ENCODE measurements at places on chromosomes 1 and 21.

DNA sequence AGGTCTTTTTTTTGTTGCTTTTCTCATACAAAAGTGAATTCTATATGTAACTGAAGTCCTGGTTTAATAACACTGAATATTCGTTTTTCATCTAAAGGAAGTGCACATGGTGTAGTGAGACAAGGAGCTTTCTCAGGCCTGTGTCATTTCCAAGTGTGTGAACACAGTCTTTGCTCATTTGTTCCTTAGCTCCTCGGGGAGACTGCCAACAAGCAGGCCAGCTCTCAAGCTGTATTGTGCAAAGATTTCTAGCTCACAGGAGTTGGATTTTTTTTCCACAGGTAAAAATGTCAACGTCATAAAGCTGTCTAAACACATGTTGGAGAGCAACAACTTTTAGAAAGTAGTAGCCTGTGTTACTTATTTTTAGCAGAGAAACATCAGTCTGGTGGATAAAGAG lies 87.8 kb upstream of the S1PR1 start:
- DNase-seq = no peak

- DNase-seq = no peak
Measured at GRCh38 chr1:224801844-224802490, 127.5 kb upstream of the DNAH14 start.

GRCh38 chr1:7110321-7110720 lies 325.1 kb downstream of the CAMTA1 start:
- DNase-seq = no peak

GRCh38 chr1:109331113-109331512 lies 24.3 kb upstream of the MYBPHL start:
- no peak for DNase-seq

DNA sequence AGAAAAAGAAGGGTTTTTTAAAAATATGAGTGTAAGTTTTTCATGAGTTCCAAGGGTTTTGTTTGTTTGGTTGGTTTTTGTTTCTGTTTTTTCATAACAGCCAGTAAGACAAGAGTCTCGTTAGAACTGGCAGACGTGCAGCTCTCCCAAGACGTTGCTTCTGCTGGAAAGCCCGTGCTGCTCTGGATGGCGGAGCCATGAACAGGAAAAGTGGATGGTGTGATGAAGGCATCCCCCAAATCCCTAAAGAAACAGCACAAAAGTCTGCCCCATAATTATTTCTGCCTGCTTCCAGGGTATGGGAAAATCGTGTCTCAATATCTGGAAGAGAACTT lies 157.9 kb upstream of the BACE2 start:
- DNase-seq = no peak

DNA sequence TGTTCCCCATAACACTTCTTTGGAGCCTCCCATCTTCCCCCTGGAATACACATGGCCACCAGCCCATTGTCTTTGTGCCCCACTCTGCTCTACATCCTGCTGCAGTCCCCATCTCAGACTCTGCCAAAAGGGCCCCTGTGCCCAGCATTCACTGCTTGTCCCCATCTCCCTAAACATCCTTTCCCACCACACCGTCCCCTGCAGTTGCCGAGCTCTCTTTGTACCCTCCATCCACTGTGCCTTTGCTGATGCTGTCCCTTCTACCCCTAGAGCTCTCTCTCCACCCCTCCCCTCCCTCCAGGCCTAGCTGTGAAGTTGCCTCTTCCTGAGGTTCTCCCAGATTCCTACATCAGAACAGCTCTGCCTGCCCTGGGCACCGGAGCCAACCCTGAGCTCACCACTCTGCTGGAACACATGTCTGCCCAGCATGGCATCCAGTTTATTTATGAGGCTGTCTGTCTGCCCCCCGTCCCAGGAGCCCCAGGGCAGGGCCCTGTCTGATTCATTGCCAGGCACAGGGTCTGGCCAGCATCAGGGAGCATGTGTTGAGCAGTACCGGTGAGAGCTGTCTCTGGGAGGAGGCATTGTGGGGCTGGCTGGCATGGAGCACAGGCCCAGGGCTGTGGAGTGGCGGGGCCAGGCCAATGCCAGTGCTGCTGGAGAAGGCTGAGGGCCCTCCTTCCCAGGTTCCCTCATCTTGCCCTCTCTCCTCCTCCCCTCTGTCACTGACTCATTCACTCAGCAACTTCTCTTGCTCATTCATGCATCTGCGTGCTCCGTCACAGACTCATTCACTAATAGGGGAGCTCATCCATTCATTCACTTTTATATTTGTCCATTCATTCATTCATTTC lies 28.8 kb downstream of the EDN2 start:
- DNase-seq = no peak

- DNase-seq = no peak
Measured at GRCh38 chr1:6912518-6912917, 127.3 kb downstream of the CAMTA1 start.

GRCh38 chr1:118995312-118996016 lies 7.3 kb upstream of the TBX15 start:
- no peak for DNase-seq

GRCh38 chr21:29942034-29942433 lies 2.2 kb upstream of the GRIK1 start:
- DNase-seq = no peak

DNA sequence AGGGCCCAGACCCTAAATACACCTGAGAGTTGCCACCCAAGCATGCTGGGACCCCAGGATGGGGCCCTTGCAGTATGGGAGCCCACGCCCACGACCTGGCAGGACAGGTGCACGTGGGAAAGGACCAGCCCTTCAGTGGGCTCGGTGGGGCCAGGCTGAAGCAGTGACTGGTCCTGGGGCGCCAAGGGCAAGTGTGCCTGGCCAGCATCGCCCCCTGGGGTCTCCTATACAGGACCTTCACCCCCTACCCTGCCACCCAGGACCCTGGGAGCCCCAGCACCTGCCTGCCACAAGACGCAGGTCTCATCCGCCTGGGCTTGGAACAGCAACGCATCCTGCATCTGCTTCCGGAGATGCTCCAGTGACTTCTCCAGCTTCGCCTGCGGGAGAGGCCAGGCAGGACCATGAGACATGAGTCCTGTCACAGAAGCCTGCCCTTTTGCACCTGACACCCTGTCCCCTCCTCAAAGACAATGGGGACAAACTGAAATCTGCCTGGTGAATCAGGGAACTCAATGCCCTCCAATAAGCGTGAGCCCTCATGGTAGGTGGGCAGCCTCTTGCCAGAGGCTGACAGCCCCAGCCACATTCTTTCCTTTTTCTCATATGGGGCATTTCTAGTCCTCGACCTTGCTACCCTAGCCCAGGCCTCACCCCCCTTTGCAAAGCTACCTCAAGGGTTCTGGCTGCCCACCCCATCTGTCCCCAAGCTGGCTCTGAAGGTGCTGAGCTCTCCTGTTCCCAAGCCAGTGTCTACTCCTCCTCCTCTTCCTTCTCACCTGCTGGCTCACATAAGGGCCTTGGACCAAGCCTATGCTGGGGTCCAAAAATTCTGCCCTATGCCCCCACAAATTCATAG lies 4.6 kb downstream of the TRIM11 start:
- DNase-seq = no peak
